ENCODE measurements at places on chromosomes 1 and 21. TPM values are rescaled to one million over a fixed set of nuclear protein-coding genes. Genes with fewer than 3 reads are reported as not detected.

Gene AIM2
- not detected for total RNA-seq

Gene TBX15
- 1.7 TPM for total RNA-seq

Gene FCRL6
- total RNA-seq = not detected

Gene DCST2
- not detected for total RNA-seq

Gene WDR4
- 15.1 TPM for total RNA-seq

Gene CNKSR1
- 0.19 TPM for total RNA-seq

Gene LCA5L
- total RNA-seq = 1.4 TPM

Gene LCE3D
- total RNA-seq = not detected

Gene FCRL1
- total RNA-seq = not detected

Gene AGBL4
- total RNA-seq = not detected

Gene SNX7
- 46.8 TPM for total RNA-seq
